ENCODE measurements at places on chromosomes 5 and 9.

GRCh38 chr5:141950207-141951005 is 7.6 kb downstream of the PCDH12 start:
- DNase-seq: no peak

GRCh38 chr9:83239747-83240146 is 176.8 kb upstream of the RASEF start:
- no peak for DNase-seq

GRCh38 chr9:35813434-35814105 is 1.3 kb downstream of the HINT2 start:
- DNase-seq: no peak

- no peak for DNase-seq
Observed at GRCh38 chr9:116482740-116483139, 204.4 kb upstream of the TRIM32 start.

DNA sequence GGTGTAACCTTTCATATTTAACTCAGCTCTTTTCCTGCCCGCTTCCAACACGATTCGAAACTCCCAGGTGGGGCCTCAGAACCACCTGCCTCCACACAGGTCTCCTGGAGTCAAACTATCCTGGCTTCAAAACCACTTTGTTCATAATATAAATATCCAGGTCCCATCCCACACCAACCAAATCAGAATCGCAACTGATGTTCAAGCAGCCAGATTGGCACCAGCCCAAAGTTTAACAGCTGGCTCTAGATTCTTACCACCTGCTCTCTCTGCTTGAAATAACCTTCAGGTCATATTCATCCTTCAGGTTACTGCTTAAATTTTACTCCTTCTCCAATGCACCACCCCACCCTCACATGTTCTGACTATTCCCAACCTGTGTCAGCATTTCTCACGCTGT is 231.4 kb upstream of the TRPM3 start:
- no peak for DNase-seq

GRCh38 chr9:110750272-110750671 is 81.7 kb downstream of the MUSK start:
- DNase-seq: no peak

DNA sequence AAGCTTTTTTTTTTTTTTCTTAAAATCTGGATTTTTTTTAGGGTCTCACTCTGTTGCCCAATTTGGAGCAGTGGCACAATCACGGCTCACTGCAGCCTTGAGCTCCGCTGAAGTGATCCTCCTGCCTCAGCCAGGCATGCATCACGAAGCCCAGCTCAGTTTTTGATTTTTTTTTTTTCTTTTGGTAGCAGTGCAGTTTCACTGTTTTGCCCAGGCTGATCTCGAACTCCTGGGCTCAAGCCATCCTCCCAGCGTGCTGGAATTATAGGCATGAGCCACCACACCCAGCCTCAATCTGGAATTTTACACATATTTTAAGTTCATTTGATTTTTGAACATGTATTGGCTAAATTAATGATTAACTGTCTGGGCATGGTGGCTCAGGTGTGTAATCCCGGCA is 36.3 kb downstream of the TRIO start:
- no peak for DNase-seq

DNA sequence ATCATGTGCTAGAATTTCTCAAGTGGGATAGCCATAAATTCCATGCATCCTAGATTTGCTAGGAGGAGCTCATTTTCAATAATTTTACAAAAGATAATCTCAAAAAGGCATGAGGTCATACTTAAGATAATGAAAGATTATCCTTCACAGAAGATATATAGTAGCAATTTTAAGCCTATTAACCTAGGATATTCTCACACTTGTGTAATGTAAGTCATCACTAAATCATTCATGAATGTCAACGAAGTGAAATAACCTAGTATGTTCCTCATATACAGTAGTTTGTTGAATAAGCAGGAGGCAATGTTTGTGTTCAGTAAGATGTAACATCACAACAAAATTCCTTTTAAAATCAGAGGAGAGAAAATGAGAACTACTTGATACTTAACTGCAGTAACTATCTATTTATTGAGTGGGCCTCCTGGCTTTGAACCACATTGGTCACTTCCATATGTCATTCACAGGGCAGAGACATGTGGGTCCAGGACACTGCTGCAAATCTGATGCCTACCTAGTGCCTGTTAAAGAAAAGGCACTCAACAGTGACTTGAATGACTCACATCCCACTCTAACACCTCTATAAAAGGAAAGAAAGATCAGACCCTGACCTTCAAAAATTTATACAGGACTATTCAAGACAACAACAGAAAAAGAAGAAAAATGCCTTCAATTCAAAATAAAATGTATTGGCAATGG is 8.2 kb downstream of the LIFR start:
- no peak for DNase-seq

DNA sequence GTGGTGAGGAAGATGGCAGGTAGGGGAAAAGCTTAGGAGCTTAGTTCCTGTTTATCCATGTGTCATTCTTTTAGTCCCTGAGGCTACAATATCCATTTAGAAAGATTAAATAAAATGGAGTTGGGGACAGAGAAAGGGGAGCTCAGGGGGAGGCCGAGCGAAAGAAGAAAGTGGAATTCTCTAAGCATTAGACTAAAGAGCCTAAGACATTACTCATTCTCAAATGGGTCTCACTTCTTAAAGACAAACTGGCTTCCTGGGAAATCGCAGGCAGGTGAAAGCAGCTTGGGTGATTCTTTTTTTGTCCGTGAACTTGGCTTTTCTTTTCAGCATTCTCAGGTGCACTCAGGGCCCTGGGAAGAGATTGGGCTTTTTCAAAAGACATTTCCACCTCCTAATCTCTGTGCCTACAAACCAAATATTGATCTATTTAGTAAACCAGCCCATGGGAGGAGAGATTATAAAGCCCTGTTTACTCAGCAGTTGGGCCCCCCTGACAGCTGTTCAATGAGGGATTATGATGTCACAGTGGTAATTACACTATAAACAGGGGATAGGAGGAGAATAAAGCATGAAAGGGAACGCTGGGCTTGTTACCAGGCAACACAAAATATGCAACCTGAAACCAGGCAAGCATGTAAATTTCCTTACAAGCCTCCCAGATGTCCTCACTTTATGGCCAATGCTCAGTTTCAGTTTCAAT is 584.0 kb downstream of the ACTL7B start:
- DNase-seq: no peak

DNA sequence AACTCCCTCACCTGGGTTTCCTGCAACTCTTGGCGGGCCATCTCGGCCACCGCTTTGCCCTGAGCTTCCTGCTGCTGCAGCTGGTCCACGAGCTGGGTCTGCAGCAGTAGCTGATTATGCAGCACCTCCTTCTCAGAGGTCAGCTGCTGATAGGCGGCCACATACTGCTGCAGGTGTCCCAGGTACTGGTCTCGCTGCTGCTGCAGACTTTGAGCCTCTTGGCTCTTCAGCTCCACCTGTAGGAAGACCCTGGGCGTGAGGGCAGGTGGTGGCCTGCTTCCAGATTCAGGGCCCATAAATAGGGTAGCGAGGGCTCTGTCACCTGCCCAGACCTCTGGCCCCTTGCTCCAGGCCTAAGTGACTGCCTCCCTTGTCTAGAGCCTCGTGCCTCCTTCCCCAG is 16.7 kb downstream of the GOLGA2 start:
- no peak for DNase-seq

DNA sequence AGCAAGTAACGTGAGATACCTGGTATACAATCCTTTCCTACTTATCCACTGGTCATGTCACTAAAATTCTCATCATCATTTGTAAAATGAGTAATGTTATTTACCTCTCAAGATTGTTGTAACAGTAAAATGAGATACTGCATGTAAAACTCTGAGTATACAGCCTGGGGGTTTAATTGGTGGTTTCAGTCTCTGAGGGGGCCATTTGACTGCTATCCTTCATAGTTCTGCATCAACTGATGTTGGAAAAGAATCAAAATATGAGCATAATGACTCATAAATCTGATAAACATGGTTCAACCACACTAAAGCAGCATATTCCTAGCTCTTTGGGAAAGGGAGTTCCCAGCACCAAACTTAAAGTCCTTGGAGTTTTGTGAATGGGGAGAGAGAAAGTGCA is 181.0 kb upstream of the GHR start:
- DNase-seq: no peak

GRCh38 chr5:177366528-177367322 is 9.0 kb downstream of the RGS14 start:
- no peak for DNase-seq

DNA sequence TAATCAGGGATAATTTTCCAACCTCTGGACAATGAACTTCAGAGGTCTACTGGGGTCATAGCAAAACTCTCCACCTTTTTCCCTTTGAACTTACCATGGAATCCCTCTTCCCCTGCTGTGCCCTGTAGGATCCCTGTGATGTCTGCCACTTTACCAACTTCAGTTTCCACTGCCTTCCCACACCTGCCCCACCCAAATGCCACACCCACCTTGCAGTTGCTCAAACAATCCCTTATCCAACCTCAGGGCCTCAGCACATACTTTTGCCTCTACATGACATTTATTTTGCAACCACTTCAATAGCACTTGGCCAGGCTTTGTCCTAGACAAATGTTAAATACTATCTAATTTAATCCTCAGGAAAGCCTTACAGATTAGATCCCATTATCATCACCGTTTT is 463.7 kb upstream of the WWC1 start:
- DNase-seq: no peak

DNA sequence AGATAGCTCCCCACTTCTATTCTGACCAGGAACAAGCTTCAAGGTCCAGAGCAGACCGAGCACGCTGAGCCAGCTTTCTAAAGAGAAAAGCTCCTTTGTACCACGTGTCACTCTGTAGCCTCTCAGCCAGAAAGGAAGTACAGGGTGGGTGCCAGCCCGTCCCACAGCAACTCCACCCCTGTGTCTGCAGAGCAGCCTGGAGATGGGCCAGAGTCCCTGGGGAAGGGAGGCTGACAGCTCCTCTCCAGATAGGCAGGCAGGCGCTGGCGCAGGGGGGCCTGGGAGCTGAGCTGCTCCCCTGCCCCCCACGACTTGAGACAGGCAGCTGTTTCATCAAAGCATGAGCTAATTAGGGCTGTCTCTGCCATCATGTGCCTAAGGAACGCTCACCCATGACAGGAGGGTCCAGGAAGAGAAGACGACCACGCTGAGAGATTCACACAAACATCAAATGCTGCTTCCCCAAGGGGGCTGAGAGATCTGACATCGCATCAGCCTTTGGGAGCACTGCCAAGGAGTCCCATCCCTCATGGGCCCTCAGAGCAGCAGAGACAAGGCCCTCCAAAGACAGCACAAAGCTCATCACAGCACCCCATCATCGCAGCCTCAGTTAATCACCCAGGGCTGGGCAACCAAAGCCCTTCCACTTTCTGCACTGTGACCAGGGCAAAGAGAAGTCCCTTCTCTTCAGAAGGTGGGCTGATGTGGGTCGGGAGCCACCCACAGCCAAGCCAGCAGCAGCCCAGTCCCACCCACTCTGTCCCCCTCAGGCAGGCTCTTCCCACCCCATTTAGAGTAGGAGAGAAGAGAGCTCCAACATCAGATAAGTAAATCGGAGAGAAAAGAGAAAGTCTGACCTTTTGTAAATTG is 78.5 kb upstream of the LRRTM2 start:
- no peak for DNase-seq

GRCh38 chr5:4206127-4206526 is 610.5 kb downstream of the IRX1 start:
- no peak for DNase-seq

DNA sequence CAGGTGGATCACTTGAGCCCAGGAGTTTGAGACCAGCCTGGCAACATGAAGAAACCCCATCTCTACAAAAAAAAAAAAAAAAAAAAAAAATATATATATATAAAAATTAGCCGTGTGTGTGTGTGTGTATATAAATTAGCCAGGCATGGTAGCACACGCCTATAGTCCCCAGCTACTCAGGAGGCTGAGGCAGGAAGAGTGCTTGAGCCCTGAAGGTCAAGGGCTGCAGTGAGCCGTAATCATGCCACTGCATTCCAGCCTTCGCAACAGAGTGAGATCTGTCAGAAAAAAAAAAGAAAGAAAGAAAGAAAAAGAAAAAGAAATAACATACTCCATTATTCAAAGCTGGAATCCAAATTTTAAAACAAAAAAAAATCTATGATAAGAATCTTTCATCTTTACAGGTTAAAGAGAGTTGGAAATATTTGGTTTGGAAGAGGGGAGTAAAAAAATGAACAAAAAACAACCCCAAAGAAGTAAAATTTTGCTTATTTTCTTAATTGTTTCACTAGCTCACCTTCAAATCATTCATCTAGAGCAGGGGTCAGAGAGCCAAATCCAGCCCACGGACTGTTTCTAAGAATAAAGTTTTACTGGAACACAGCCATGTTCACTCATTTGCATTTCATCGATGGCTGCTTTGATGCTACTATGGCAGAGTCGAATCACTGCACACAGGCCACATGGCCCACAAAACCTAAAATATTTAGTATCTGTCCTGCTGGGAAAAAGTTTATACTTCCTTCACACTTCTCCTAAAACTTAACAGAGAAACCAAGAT is 109.9 kb downstream of the DROSHA start:
- no peak for DNase-seq

DNA sequence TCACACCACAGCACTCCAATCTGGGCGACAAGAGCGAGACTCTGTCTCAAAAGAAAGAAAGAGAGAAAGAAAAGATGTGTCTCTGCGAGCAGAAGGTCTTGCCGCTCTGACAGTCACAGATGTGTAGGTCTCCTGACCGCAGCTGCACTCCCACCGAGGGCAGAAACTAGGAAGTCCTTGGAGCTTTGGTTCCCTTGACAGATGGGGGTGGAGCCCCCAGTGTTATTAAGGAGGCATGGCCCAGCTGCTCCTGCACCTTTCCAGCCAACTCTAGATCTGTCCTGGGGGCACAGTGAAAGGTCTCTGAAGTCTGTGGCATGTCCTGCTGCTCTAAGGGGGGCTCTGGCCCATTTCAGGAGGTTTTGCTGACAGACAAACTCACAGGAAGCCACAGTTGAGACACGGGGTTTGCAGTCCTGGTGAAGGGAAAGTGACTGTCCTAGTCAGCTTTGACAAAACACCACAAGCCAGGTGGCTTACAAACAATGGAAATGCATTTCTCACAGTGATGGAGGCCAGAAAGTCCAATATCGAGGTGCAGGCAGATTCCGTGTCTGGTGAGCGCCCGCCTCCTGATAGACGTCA is 9.0 kb upstream of the DIPK1B start:
- no peak for DNase-seq

GRCh38 chr5:139193928-139194327 is 4.2 kb downstream of the SIL1 start:
- no peak for DNase-seq

GRCh38 chr5:122401976-122402725 is 90.1 kb downstream of the SNCAIP start:
- no peak for DNase-seq

DNA sequence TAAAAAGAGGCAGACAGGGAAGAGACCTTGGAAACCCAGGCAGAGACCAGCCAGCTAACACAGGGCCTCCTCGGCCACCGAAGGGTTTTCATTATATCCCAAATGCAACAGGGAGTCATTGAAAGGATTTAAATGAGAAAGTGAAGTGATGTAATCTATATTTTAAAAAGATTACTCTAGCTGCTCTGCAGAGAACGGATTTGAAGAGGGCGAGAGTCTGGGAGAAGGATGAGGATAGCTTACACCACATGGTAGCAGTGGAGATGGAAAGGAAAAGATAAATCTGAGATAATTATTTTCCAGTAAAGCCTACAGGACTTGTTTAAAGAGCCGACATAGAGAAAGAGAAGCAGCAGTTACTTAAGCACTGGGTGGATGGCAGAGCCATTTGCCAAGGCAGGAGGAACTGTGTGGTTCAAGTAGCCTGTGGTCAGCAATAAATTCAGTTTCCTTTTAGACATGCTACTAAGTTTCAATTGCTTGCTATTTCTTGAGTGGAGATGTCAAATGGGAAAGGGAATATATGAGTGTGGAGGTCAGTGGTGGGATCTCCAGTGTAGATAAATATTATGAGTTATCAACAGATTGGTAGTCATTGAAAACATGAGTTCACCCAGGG is 9.3 kb downstream of the FBN2 start:
- DNase-seq: no peak

GRCh38 chr5:14667770-14668169 is 3.3 kb downstream of the OTULIN start:
- no peak for DNase-seq
